Stimulated activated CD8-positive, alpha-beta memory T cell treated with anti-CD3 and anti-CD28 coated beads, Interleukin-15, amount 100 ng/mL, for 24 hours (primary cell): ENCODE measurements at places on chromosomes 2 and 18.

DNA sequence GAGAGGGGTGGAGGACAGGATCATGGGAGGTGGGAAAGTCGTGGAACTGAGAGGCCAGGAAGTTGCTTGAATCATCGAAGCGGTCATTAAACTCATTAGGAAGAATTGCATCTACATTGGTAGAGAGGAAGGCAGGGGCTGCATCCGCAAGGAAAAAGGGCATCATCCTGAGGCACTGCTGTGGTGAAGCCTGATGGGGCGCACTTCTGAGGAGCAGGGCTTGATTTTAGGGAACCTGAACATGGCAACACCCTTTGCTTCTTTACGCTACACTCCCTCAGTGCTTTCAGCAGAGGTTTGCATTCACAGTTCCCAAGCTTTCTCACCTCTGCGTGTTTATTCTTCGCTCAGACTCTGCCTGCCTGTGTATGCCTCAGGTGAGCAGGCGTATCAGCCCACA is 352.0 kb upstream of the RAB6C start:
- no peak for DNase-seq

DNA sequence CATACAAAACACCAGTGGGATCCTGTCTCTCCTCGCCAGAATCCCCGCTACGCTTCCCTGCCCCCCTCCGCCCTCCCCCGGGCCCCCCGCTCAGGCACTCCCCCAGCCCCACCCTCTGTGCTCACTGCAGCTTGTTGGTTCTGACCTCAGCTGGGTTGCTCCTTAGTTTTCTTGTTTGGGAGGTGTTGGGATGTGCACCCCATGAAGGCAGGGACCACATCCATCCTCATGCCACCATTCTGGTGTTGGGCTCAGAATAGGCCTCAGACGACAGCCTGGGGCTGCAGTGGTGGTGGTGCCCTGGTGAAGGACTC is 4.6 kb downstream of the SNED1 start:
- DNase-seq: no peak

DNA sequence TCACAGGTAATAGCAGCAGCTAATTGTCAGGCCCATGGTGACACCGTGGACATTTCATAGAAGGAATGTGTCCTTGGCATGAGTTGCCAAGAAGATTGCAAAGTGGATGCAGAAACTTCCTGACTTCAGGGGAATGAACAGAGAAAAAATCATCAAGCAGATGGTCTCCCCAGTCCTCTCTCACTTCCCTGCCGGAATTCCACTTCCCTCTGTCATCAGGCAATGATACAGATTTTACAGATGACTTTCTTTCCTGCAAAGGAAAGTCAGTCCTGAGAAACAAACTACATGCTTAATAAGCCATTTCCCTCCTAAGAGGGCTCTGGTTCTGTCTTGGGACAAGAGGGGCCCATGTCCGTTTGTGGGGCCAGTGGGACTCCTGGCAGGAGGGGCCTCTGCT is 45.7 kb downstream of the KCNF1 start:
- DNase-seq: no peak

- DNase-seq: no peak
Observed at GRCh38 chr2:233300401-233300800, 7.2 kb upstream of the SAG start.

DNA sequence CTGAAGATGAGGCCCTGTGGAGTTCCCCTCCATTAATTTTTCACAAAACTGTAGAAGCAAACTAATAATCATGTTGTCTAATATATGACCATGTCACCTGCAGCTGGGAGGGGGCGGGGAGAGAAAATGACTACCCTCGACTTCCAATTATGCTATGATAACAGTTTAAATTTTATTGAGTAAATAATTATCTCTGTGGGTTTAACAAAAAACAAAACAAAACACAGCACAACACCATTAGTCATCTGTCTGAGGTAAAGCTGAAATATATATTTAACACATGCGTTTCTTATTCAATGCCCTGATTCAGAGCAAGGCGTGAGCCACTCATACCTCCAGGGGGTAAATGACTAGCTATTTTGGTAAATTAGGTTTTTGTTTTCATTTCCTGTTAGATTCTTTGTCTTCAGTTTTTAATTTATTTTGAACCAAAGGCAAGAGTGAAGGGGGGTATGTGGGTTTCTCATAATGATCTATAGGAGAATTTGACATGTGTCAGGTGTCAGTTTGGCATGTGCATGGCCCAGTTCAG is 77.4 kb upstream of the ZCCHC2 start:
- DNase-seq: no peak

DNA sequence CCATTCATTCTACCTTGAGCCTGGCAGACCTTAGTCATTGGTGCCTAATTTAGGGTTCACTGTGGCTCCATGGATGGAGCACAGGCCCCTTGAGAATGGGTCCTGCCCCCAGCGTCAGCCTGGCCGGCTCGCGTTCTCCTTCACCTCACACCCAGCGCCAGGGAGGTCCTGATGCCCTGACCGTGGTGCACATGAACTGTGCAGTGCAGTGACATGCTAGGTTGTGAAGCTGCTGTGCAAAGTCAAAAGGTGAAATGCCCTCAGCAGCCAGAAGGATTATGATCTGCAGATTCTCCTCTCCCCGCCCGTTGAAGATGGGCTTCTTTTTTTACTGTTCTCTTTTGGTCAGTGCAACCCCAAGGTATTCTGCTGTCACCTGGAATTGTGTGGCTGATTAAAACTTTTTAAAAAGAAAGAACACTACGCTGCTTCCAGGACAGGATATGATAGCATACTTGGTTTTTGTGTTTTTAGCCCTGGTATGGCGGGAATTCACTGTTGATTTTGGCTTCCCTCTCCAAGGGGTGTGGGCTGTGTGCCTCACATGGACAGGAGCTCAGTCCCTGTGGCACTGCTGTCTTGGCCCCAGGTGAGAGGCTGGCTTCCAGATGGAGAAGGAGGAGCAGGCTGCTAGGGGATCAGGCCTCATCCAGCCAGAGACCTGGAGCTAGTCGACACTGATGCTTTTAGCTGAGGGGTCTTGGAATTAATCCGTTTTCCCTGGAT is 49.4 kb upstream of the MCFD2 start:
- no peak for DNase-seq

GRCh38 chr2:88746929-88747490 is 55.5 kb downstream of the RPIA start:
- DNase-seq: no peak

- DNase-seq: no peak
Observed at GRCh38 chr2:195520671-195521155, 136.3 kb upstream of the SLC39A10 start.

DNA sequence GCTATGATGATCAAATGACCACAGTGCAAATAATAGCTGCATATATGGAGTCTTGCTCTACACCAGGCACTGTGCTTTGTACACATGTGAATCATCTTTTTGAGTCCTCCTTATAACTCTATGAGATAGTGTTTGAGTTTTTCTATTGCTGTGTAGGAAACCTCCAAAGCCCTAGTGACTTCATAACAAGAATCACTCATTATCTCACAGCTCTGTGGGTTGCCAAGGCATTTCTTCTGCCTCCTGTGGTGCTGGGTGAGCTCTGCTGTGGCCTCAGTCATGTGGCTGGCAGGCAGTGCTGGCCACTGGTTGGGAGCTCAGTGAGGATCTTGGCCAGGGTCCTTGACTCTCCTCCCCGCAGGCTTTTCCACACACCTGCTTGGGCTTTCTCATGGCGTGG is 153.4 kb downstream of the CAPN13 start:
- no peak for DNase-seq

GRCh38 chr2:64995041-64995440 is 5.8 kb downstream of the SLC1A4 start:
- no peak for DNase-seq

GRCh38 chr18:55862693-55863390 is 274.9 kb upstream of the TCF4 start:
- no peak for DNase-seq

DNA sequence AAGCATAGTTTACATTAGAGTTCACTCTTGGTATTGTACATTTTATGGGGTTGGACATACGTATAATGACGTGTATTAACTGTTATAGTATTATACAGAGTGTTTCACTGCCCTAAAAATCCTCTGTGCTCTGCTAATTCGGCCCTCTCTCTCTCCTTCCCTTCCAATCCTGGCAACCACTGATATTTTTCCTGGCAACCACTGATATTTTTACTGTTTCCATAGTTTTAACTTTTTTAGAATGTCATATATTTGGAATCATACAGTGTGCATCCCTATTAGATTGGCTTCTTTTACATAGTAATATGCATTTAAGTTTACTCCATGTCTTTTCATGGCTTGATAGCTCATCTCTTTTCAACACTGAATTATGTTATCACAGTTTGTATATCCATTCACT is 526.7 kb downstream of the RIT2 start:
- no peak for DNase-seq

DNA sequence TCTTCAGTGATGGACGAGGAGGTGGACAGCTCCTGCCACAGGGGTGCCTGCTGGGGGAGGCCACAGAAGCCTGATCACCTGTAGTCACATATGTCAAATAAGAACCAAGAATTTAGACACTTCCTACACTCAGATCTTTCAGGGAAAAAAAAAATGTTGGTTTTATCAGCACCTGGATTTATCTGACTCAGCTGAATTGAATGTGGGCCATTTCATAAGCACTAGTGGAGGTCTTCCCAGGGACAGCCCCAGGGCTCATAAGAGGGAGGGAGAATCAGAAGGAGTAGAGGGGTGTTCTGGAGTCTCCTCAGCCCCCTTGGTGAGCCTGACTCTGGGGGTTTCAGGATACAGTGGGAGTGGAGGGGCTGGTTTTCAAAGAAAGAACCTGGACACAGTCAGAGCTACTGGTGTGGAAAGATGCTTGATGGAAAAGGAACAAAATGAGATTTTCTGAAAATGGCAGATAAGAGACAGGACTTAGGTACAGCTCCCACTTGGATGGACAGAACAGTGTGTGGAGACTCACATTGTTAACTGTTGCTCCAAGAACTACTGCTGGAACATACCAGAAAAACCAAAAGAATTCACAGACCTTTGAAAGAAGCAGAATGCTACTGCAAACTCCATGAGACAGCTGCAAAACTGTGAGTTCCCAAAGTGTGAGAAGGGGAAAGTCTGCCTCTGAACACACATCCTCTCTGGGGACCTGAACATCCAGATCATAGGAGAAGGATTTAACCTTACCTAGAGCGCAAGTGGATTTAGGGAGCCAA is 45.4 kb downstream of the LCT start:
- no peak for DNase-seq

DNA sequence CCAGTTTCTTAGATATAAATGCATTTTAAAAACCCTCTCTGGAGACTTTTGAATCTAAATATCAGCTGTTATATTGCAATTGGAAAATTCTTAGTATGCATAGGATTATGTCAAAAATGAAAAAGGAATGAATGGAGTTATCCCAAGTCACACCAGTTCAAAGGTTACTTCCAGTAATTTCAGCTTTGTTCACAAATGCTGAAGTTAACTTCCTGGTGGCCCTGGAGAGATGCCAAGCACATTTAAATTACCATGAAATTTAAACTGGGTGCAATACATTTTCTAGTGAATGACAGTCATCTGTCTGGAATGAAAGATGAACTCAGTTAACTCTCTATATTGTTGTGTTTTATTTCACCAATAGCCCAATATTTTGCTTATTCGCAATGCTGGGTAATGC is 753.9 kb downstream of the SUCLG1 start:
- DNase-seq: no peak

DNA sequence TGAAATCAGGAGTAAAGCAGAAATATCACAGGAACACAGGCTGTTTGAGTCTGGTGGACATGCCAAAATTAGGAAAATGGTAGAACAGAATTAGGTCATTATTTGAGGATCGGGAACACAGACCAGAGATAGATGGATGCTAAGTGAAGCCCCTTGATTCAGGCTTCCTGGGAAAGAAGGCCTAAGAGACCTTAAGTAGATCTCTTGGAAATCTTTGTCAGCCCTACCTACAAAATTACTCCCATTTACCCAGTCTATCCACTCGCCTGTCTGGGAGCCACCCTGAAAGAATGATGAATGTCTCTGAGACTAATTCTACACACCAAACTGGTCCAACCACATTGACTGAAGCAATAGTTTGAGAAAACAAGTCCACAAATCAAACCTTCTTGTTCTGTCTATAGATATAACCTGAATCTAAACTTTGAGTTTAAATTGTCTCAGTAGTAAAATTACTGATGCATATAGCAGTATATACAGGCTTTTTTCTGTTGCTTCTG is 36.6 kb upstream of the TANK start:
- DNase-seq: no peak

DNA sequence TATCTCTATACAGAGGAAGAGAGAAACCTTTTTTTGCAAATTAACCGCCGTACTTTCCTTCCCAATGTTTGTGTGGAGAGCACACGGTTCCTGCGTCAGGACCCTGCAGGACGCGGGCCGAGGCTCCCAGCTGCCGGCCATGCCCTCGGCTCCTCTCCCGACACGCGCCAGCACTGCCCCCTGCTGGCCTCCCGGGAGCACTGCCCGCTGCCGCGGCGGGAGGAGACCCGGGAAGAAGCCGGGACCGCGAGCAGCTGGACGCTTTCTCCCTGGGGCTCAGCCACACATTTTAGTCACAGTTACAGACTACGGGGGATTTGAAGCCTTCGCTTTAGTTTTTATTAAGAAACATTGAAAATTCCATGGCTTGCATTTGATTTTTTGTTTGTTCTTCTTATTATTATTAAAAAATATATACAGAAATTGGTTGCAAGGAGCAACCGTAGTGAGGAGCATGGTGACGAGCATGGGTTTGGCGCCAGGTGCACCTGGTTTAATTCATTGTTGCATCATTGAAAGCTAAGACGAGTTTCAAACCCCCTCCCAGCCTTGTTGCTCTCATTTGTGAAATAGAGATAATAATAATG is 401.2 kb downstream of the GALR1 start:
- DNase-seq: peak; percentile 56

GRCh38 chr2:72981536-72981935 is 64.2 kb downstream of the EMX1 start:
- DNase-seq: no peak

- no peak for DNase-seq
Observed at GRCh38 chr2:196086517-196087368, 18.1 kb upstream of the DNAH7 start.

GRCh38 chr2:37619959-37620300 is 51.5 kb downstream of the CDC42EP3 start:
- DNase-seq: no peak

DNA sequence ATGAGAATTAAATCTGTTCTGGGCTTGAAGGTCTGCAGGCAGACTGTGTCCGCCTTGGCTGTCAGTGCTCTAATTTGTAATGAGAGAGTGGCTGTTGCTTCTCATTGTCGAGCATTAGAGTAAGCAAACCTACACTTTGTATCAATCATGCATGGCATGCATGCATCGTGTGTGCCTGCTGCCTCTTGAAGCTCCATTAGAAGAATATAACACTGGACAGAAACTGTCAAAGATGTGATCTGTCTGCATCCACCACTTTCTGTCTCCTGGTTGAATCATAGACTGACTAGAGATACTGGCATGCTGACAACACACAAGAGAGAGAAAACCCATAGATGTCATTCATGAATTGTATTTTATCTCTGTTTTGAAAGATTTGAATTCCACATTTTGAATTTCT is 275.0 kb upstream of the NXPH2 start:
- DNase-seq: no peak
